Kidney epithelial cell (primary cell): ENCODE measurements at places on chromosomes 3 and 15. TPM values are rescaled to one million over a fixed set of nuclear protein-coding genes. Genes with fewer than 3 reads are reported as not detected.

The STRC gene
- under 0.01 and 0.21 TPM in 2 replicates for total RNA-seq

The LRRIQ4 gene
- 0.04 and 0.41 TPM in 2 replicates for total RNA-seq

The CCR9 gene
- total RNA-seq, result not detected in 2 replicates

- DNase-seq, result no peak
Observed at GRCh38 chr15:59059076-59059597, 45.8 kb upstream of the CCNB2 start.
